Stimulated activated CD4-positive, alpha-beta T cell treated with anti-CD3 and anti-CD28 coated beads, TNF-alpha, amount 100 ng/mL, for 1 hour (primary cell): ENCODE measurements at places on chromosomes 2 and 18.

DNA sequence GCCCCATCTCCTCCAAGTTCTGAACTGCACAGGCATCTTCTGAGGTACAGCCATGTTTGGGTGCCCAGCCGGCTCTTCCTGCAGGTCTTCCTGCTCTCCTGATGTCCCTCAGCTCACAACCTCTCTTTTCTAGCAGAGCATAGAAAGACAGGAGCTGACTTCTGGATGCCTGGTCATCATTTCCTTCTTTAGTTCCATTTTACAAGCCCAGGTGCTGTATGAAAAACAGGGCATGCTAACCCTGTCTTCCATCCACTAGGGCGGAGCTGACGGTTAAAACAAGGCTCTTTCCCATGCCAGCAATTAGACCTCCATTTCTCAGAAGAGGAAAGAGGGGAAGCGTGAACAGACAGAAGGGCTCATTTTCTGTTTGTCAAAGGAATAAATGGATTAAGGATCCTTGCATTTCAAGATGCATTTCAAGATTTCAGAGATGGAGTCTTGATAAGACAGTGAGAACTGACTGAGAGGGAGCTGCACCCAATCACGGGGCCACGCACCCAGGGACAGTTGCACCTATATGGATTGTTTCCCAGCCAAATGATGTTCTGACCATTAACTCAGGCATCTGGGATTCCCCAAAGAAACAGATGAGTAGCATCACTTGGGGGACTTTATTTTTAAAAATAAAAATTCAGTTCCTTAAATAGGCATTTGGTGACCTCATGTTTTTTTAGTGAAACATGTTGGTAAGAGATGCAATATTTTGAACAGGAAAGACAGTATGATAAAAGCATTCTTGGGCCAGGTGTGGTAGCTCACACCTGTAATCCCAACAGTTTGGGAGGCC, 45.8 kb upstream of the EML6 start:
- no peak for DNase-seq

DNA sequence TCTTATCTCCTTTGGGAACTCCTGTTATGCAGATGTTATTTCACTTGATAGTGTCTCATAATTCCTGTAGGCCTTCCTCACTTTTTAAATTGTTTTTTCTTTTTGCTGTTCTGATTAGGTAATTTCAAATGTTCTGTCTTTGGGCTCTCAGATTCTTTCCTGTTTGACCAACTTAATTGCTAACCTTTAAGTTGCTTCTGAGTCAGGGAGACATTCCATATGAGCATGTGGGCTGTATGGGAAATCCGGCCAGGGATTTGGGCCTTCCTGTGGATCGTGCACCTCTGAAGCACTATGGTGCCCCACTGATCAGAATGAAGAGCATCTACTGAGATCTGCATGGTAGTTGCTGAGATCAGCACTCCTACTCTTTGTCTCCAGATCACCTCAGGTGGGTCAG, 44.7 kb upstream of the REEP1 start:
- DNase-seq: no peak

DNA sequence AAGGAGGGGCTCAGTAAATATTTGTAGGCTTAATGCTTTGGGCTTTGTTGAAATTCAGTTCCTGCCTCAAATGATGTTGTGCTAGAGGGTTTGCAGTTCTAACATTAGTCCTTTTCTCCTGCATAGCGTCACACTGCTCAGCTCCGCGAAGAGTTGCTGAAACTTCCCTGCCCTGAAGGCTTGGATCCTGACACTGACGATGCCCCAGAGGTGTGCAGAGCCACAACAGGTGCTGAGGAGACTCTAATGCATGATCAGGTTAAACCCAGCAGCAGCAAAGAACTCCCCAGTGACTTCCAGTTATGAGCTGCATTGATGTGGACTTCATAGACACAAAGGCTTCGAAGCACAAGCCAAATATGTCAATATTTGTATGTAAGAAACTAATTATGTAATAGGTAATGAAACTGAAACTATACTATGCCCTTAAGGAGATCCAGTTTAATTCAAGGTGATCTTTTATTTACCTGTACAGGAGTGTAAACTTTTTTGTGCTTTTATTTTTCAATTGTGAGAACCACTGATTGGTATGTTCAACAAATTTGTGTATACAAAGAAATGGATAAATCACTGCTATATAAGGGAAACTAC, 10.2 kb upstream of the TTC27 start:
- no peak for DNase-seq

- DNase-seq: no peak
These were observed 52.0 kb upstream of the TNP1 start for GRCh38 chr2:216911886-216912285.

- no peak for DNase-seq
These were observed 223.6 kb downstream of the LRRTM1 start for GRCh38 chr2:80080957-80081356.

- DNase-seq: no peak
These were observed 14.1 kb downstream of the SP110 start for GRCh38 chr2:230205721-230206120.

- DNase-seq: no peak
These were observed 182.0 kb upstream of the HNRNPA3 start for GRCh38 chr2:177030451-177031105.

DNA sequence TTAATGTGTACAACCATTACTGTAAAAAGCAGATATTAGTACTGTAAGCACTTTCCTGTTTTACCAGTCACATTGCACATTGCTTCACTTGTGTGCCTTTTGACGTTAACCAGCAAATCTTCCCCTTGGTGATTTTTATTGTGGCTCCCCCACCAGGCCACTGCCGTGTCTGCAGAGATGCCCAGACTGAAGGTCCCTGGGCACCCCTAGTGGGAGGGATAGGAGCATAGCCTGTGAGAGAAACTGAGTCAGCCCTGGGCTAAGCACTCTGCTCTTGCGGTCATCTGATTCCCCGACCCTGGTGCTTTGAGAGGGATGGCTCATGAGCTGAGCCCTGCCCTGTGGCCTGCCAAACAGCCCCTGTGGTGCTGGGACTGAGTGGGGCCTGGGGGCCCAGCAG, 73.4 kb downstream of the INPP4A start:
- DNase-seq: no peak
